Activated CD8-positive, alpha-beta T cell treated with anti-CD3 and anti-CD28 coated beads, Interleukin-2, amount 10 ng/mL, durations not matched to agents 7 days and 5 days (primary cell): ENCODE measurements at places on chromosomes 13 and 19.

GRCh38 chr13:103039183-103039582, 27.0 kb downstream of the SLC10A2 start:
- no peak for DNase-seq

DNA sequence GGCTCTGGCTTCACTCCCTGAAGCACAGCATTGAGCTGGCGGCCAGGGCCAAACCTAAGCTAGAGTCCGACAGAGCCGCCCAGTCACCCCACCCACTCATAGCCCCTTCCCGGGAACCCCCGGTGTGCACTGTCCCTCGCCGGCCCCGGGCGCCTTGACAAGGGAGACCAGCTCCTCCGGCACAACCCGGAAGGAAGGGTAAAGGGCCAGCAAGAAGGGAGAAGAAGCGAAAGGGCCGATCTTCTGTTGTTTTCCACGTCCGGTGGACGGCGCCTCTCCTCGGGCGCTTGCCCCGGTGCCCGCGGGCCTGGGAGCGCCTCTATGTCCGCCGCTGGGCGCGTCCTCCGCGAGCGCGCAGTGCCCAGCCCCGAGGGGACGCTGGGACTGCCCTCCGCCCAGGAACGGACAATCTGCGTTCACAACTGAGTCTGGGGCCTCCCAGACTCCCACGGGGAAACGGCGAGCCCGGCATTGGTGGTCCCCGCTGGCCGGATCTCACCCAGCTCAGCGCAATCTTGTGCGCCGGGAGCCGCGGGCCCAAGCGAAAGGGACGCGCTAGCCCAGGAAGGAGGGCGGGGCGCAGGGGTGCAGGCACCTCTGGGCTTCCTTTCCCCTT, 172.5 kb upstream of the MIR17HG start:
- no peak for DNase-seq

DNA sequence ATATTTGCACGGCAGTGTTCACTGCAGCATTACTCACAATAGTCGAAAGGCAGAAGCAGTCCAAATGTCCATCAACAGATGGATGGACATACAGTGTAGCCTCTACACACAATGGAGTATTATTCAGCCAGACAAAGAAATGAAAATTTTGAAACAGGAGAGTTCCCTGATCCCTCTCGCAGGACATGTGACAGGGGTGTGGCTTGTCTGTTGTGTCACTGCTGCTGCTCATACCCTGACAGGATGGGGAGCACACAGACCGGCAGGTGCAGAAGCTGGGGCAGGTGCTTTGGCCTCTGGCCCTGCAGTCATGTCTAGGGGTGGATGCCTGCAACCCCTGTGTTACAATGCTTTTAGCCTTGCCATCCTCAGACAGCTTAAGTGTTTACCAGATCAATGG, 204.3 kb downstream of the EFNB2 start:
- DNase-seq = no peak

DNA sequence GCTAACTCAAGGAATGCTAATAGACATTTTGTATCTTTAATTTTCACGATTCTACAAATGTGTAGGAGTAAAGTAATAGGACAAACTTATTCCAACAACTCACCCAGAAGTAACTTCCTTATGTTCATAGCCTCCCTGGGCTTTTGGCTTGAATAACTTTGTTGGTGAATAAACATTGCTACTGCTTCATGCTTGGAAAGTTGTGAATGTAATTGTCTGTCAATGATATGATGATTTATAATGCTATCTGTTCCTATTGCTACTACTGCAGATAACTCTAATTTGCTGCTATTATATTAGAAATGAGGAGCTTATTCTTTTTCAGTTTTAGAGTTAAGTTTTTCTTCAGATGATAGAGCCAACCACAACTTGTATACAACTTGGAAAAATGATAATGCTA, 307.7 kb downstream of the PCDH9 start:
- DNase-seq = no peak

DNA sequence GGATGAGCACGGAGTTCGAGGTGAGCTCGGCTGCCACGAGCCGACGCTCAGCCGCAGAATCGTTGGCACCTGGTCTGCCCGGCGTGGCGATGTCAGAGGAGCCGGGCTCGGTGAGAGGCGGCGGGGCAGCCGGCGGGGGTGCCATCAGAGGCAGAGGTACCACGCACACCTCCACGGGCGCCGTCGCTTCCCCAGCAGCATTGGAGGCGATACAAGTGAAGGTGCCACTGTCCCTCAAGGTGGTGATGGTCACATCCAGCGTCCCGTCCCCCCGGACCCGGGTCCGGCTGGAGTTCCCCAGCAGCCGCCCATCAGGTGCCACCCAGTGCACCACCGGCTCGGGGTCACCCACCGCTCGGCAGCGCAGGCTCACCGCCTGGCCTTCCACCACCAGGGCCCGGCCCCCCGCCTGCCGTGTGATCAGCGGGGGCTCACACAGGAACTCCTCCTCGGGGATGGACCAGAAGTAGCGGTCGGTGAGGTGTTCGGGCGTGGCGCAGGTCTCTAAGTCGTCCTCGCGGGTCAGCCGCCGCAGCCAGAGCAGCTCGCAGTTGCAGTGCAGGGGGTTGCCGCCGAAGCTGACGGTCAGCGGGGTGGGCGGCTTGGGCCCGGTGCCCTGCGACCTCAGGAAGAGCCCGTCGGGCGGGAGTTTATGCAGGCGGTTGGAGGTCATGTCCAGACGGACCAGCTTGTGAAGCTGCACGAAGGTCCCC, 6.5 kb downstream of the LRFN1 start:
- no peak for DNase-seq

- no peak for DNase-seq
Measured at GRCh38 chr13:36888645-36889044, 31.4 kb downstream of the SMAD9 start.

GRCh38 chr13:32748305-32748704, 162.1 kb downstream of the PDS5B start:
- DNase-seq = no peak

DNA sequence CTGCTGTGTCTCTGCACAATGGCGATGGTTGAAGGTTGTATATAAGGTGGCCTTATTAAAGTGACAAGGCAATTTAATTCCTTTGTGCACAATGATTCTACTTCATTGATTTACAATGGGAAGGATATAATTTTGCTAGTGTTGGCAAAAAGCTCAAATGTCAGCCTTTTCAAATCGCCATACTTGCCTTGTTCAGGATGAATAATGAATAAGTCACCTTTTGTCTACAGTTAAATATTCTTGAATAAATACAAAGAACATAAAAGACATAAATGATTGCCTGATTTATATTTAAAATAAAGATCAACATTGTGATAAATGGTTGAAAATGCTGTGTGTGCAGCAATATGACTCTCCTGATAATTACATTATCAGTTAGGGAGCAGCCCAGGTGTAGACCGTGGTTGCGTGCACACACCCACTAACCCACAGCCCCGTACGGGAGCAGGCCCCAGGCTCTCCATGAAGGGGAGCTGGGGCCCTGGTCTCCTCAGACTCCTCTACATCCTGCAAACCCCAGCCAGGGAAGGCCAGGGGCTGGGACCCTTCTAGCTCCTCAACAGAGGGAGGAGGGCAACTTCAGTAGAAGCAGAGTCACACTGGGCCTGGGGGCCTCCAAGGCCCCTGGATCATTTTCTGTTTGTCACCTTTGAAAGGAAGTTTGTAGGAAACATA, 64.9 kb downstream of the TEX29 start:
- DNase-seq = no peak

DNA sequence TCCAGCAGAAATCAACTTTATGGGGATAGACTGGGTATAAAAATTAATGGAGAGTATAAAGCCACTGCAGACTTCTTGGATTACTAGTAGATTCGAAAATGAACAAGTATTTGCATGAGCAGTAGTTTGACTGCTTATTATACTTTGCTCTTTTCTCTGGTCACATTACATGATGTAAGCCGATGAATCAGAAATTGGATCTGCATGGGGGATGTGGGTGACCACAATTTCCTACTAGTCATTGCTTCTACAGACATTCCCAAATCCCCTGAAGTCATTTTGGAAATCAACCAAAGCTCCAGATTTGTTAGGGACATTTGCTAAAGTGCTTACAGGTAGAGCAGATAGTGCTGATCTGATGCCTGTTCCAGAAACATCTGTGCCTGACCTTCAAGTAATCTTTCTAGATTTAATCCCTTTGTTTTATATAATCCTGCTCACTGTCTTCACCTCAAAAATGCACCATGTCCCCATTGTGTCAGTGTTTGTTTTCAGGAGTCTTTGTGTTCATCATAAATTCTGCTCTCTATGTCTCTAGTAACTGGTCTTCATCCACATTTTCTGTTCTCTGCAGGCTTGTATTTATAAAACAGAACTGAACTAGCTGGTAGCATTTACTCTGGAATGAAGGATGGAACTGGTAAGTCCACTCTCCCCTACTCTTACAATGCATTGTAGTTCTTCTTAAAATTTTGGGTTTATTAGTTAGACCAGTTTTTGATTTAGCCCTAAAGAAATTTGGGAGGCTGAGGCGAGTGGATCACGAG, 201.5 kb upstream of the CSNK1A1L start:
- no peak for DNase-seq

- no peak for DNase-seq
Measured at GRCh38 chr13:91368101-91368500, 20.6 kb downstream of the MIR17HG start.

GRCh38 chr19:53131727-53132126, 983 bp downstream of the ZNF415 start:
- no peak for DNase-seq

DNA sequence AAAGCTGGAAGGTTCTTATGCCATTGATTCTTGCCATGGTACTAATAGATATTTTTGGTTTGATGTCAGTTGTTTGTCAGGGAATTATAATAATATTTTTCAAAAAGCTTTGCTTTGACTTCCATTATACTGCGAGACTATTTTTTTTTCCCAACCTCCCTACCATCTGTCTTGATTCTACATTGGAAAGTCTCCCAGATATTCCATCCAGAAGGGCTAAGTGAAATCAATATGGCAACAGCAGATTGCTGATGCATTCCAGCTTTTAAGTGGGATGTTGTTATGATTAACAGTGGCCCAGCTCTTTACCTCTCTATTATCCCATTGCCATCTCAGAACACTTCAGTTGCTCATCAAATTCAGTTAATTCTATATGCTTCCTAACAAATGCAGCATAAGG, 247.4 kb downstream of the OXGR1 start:
- no peak for DNase-seq

DNA sequence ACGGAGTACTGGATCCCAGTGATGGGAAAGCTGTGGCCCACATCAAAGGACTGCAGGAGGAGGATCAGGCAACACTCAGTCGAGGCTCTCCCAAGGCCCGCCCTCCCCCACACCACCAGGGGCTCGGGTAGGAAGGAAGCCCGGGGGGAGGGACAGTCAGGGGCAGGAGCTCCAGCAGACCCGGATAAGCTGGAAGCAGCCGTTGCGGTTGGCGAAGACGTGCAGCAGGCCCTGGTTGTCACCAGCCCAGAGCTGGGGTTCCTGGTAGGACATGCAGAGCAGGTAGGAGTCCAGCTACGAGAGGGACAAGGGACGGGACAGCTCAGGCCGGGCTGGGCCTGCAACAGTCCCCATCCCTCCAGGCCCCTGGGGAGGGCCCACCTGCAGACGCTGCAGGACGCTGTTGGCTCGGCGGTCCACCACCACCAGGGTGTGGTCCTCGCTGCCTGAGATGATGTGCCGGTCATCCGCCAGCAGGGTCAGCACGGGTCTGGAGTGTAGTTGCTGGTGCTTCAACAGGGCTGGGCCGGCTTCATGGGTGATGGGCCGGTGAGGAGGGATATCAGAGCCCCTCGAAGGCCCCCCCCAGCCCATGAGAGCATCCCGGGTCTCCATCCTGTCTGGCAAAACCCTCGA, 1.9 kb downstream of the GNG14 start:
- DNase-seq = no peak

DNA sequence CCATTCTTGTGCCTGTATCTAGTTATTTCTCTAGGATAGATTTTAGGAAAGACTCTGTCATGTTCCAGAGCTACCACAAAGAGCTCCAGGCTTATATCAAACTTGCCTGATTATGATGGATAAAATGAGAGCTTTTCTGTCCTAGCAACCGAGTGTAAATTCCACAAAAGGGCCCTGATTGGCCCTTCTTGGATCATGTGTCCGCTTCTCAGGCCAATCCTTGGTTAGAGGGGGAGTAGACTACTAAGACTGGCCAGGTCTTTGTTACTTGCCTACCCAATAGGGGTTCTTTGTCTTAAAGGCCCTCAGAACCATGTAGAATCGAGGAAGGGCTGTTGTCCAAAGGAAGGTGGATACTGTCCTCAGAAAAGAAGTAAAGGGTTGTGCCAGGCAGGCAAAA, 2.4 kb downstream of the DHX34 start:
- DNase-seq = no peak

GRCh38 chr19:31674503-31675192, 325.4 kb upstream of the TSHZ3 start:
- DNase-seq = no peak

GRCh38 chr19:33953592-33953991, 156.9 kb downstream of the KCTD15 start:
- no peak for DNase-seq

GRCh38 chr13:34156841-34157365, 339.0 kb downstream of the RFC3 start:
- peak; percentile 58 for DNase-seq

- peak; percentile 69 for DNase-seq
Measured at GRCh38 chr13:41222259-41222852, 28.0 kb upstream of the KBTBD7 start.

- DNase-seq = no peak
Measured at GRCh38 chr19:13951799-13952153, 533 bp upstream of the DCAF15 start.

DNA sequence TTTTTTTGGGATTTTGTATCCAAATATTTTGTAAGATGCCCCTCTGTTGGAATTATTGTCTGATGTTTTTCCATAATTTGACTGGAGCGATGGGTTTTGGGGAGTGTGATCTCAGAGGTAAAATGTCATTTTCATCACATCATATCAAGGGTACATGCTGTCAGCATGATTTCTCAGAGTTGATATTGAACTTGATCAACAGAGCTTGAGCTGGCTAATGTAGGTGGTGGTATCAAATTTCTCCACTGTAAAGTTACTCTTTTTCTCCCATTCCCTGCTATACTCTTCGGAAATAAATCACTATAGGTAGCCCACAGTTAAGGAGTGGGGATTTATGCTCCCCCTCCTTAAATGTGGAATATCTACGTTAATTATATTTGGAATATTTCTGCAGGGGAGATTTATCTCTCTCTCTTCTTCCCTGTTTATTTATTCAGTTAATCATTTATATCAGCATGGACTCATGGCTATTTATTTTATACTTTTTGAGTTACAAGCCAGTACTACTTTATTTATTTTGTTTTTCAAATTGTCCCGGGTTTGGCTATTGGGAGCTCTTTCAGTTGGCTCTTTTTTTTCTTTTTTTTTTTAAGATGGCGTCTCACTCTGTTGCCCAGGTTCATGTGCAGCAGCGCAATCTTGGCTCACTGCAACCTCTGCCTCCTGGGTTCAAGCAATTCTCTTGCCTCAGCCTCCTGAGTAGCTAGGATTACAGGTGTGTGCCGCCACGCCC, 8.8 kb downstream of the SETDB2 start:
- no peak for DNase-seq

GRCh38 chr19:14072535-14073260, at the start of gene MISP3:
TSS of gene MISP3 (plus strand) at chr19:14072786. CDS start at chr19:14073310, 524 bp downstream.
- peak; percentile 51 for DNase-seq

- no peak for DNase-seq
Measured at GRCh38 chr13:36789061-36789460, 30.0 kb upstream of the RFXAP start.
